Testis (tissue), 5 donors: ENCODE measurements at places on chromosomes 1 and 21.

- no peaks in the 10 kb centered on the region for H3K36me3 ChIP-seq
- H3K27ac ChIP-seq, result no peak overlapping the region
- DNase-seq, result no peak
- H3K4me3 ChIP-seq, result no peak overlapping the region
- no peaks in the 10 kb centered on the region for H3K27me3 ChIP-seq
These were observed 54.6 kb downstream of the SIM2 start for GRCh38 chr21:36753556-36753955.

GRCh38 chr1:227753999-227754711 is 18.9 kb downstream of the SNAP47 start:
- no peaks in the 10 kb centered on the region for H3K36me3 ChIP-seq
- no peaks in the 10 kb centered on the region for H3K27me3 ChIP-seq
- no peak overlapping the region for H3K4me3 ChIP-seq
- no peak overlapping the region for H3K27ac ChIP-seq
- H3K4me1 ChIP-seq, result peaks cover 11% of the 10 kb centered on the region

GRCh38 chr1:227532019-227532619 is 31.2 kb upstream of the ZNF678 start:
- no peak overlapping the region for H3K27ac ChIP-seq
- H3K4me1 ChIP-seq, result no peaks in the 10 kb centered on the region
- no peak for DNase-seq
- no peak overlapping the region for H3K4me3 ChIP-seq
- no peaks in the 10 kb centered on the region for H3K36me3 ChIP-seq

DNA sequence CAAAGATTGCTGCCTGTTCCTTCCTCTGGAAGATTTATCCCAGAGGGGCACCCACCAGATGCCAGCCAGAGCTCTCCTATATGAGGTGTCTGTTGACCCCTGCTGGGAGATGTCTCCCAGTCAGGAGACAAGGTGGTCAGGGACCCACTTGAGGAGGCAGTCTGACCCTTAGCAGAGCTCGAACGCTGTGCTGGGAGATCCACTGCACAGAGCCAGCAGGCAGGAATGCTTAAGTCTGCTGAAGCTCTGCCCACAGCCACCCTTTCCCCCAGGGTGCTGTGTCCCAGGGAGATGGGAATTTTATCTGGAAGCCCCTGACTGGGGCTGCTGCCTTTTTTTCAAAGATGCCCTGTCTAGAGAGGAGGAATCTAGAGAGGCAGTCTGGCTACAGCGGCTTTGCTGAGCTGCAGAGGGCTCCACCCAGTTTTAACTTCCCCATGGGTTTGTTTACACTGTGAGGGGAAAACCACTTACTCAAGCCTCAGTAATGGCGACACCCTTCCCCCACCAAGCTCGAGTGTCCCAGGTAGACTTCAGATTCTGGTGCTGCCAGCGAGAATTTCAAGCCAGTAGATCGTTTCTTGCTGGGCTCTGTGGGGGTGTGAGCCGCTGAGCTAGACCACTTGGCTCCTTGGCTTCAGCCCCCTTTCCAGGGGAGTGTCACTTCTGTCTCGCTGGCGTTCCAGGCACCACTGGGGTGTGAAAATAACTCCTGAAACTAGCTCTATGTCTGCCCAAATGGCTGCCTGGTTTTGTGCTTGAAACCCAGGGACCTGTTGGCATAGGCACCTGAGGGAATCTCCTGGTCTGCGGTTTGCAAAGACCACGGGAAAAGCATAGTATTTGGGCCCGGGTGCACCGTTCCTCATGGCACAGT is 51.1 kb upstream of the PDC start:
- no peaks in the 10 kb centered on the region for H3K36me3 ChIP-seq
- no peak for DNase-seq
- no peaks in the 10 kb centered on the region for H3K27me3 ChIP-seq
- no peak overlapping the region for H3K4me3 ChIP-seq
- H3K27ac ChIP-seq, result no peak overlapping the region

- H3K27me3 ChIP-seq, result no peaks in the 10 kb centered on the region
- DNase-seq, result no peak
- H3K4me1 ChIP-seq, result peaks cover 93% of the 10 kb centered on the region
- no peak overlapping the region for H3K4me3 ChIP-seq
These were observed 109.7 kb upstream of the IRF2BP2 start for GRCh38 chr1:234719454-234720251.
